ENCODE measurements at places on chromosomes 7 and 10.

- no peak for DNase-seq
Measured at GRCh38 chr10:74824184-74824899, 2.1 kb upstream of the KAT6B start.

GRCh38 chr10:6474871-6475270 lies 105.2 kb downstream of the PRKCQ start:
- DNase-seq: no peak

- no peak for DNase-seq
Measured at GRCh38 chr7:116542618-116543017, 17.8 kb downstream of the CAV1 start.

DNA sequence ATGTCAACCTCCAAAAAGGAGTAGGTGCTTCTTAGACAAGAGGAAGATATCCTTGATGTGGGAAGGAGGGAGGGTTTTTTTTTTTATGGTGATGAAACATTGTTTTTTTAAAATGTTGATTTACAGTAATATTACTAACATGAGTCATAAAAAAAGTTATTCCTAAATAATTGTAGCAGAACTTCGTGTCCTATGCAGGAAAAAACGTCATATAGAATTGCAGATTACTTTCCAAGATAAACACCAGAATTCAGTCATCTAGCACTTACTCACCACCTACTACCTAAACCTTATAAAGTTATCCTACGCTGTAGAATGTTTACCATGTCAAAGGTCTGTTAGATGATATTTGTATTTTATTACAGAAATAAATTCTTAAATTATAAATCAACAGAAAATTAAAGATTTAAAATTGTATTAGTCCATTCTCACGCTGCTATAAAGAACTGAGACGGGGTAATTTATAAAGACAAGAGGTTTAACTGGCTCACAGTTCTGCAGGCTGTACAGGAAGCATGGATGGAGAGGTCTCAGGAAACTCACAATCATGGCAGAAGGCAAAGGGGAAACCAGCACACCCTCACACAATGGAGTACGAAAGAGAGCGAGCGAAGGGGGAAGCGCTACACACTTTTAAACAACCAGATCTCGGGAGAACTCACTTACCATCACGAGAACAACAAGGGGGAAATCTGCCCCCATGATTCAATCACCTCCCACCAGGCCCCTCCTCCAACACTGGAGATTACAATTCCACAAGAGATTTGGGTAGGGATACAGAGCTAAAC lies 105.2 kb upstream of the NEBL start:
- no peak for DNase-seq

GRCh38 chr10:108852211-108852610 lies 1071.1 kb downstream of the XPNPEP1 start:
- DNase-seq: no peak

DNA sequence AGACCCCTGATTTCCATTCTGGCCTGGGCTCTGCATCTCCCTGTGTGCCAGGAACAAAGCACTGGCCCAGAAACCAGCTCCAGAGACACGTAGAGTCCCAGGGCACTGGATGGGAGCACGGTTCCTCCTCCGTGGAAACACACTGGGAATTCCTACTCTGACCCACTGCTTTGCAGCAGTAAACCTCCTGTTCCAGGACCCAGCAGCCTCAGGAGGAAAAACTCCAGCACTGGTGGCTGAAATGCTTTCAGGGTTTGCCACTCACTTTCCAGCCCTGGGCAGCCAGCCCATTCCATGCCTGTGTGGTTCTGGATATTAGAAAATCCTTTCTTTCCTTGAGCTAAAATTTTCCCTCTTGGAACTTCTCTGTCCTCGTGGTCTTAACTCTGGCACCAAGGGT lies 58.0 kb downstream of the FAM171A1 start:
- no peak for DNase-seq

- DNase-seq: no peak
Measured at GRCh38 chr10:95877881-95878280, 29.9 kb upstream of the CC2D2B start.

Measured in large intestine (tissue), 12 donors.